ENCODE measurements at places on chromosomes 7 and 10. TPM values are rescaled to one million over a fixed set of nuclear protein-coding genes. Genes with fewer than 3 reads are reported as not detected.
A peak's percentile ranks its signal among the peaks of the same experiment; 100 is the strongest.

The PNLIP gene
- total RNA-seq = not detected

DNA sequence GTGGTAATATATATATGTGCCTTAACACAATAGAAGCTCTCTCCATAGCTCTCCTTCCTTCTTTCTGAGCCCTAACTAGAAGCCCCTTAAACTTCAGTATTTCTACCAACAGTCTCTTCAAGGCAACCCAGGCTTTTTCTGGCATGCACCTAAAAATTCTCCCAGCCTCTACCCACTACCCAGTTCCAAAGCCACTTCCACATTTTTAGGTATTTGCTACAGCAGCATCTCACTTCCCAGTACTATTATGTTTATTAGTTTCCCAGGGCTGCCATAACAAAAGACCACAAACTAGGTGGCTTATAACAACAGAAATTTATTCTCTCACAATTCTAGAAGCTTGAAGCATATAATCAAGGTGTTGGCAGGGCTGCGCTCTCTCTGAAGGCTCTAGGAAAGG is 15.7 kb upstream of the TNKS2 start:
- DNase-seq = no peak

- no peak for DNase-seq
Observed at GRCh38 chr10:127040756-127041155, 135.5 kb downstream of the DOCK1 start.

The STN1 gene
- 25.4 TPM for total RNA-seq

The PPP1R17 gene
- total RNA-seq = not detected

DNA sequence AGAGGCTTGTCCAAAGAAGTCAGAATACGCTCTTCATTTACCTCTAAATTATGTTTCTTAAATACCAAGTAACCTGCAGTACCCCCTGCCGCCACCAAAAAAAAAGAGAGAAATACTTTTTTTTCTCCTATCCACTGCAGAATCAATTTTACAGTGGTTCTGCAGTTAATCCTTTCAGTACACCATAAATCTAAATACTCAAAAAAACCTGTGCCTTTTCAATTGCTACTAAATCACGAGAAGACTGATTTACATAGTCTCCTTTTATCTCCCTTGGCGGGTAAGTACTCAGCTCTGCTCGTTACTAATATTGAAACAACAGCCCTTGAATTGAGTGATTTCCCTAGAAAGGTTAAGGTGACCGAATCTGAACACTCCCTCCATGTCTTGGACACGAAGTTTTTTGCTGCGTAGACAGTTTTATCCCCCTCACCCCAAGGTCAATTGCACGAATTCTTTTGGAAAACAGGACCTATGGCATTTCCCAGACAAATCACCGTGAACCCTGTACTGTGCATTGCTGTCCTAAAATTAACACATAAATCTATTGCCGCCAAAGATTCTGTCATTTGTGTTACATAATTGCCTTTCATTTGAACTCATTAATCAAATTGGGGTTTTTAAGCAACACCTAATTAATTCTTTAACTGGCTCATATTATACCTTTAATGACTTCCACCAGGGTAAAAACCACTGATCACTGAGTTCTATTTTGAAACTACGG is 512 bp upstream of the VIM start:
- DNase-seq = peak; percentile 24

GRCh38 chr7:154746571-154747360 is 256.2 kb downstream of the PAXIP1 start:
- no peak for DNase-seq

- no peak for DNase-seq
Observed at GRCh38 chr7:155329225-155329624, 31.5 kb downstream of the INSIG1 start.

GRCh38 chr7:81725003-81725811 is 44.6 kb downstream of the HGF start:
- no peak for DNase-seq
